Omental fat pad (tissue), 4 donors: ENCODE measurements at places on chromosomes 5 and 9.

DNA sequence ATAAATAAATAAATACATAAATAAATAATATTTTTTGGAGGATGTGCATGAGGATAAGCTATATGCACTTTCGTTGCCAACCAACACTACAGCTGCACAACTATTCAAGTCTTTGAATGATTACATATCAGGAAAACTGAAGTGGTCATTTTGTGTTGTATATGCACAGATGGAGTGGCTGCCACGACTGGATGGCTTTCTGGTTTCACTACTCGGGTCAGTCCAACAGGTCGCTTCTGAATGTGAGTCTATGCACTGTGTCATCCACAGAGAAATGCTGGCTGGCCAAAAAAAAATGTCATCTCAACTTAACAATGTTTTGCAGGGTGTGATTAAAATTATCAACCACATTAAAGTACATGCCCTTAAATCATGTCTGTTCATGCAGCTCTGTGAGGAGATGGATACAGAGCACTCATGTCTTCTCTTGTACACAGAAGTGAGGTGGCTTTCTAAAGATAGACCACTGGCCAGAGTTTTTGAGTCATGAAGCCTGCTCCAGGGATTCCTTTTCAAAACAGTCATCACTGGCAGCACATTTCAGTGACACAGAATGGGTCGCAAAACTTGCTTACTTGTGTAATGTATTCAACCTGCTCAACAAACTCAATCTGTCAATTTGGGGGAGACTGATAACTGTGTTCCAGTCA is 589.8 kb upstream of the CYLC2 start:
- no peak for DNase-seq

DNA sequence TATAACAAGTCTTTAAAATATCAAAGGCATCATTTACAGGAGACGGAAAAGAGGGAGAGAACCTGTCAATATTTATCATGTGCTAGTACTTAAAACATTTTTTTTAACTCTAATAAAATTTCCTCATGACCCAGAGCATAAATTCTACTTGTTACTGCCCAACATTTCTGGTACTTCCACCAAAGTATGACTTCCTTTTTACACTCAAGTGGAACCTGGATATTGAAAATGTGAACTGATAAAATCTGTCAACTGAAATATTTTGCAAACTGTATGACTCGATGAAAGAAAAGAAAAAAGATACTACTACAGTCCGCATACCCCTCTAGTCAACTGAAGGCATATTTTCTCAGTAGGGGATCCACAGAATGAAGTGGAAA is 37.1 kb downstream of the FAM13B start:
- no peak for DNase-seq

DNA sequence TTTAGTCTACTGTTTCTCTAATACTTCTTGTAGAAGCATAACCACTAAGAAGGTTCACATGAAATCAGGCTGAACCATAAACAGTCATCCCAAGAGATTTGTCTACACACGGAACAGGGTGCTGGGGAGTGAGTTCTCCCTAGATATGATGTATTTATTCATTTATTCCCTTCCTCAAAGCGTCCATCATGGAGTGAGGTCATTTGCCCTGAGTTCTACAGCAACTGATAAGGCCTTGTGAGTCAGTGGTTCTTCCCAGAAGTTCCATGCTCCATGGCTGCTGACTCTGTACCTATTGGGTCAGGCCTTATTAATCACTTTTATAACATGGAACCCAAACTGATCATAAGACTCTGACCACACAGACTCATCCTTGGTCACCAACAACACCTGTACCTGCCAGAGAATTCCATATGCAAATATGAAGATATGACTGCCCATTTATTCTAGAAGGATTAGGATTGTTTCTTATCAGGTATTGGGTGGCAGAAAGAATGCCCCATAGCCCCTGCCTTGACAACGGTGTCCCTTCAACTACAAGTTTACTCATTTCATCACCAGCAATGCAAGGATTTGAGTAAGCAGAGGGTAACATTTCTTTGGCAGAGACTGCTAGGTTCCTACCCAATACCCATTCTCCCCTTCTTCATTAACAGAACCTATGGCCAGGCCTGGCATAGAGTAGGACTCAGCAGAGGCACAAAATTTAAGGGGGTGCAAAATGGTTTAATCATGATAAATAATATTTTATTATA is 118.1 kb downstream of the LHFPL2 start:
- DNase-seq: no peak

DNA sequence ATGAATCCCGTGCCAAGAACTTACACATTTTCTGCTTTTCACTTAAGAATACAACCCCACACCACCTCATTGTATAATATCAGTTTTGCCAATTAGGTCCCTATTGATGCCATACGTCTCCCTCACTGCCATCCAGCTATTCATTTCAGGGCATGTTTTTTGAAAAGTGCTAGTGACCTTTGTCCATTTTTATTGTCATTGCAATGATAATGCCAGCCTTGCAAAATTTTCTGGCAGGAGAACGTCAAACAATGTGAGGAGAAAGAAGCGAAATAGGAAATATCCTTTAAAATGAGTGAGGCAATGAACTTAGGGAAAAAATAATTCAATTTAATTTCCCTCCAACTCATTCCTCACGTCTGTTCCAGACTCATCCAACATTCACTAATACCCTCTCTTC is 111.8 kb upstream of the CKMT2 start:
- DNase-seq: no peak

GRCh38 chr5:111131356-111131755 is 39.2 kb downstream of the WDR36 start:
- DNase-seq: no peak

GRCh38 chr5:179792612-179793467 is 946 bp upstream of the LTC4S start:
- no peak for DNase-seq

- DNase-seq: no peak
Observed at GRCh38 chr9:111271481-111272080, 58.4 kb downstream of the OR2K2 start.

DNA sequence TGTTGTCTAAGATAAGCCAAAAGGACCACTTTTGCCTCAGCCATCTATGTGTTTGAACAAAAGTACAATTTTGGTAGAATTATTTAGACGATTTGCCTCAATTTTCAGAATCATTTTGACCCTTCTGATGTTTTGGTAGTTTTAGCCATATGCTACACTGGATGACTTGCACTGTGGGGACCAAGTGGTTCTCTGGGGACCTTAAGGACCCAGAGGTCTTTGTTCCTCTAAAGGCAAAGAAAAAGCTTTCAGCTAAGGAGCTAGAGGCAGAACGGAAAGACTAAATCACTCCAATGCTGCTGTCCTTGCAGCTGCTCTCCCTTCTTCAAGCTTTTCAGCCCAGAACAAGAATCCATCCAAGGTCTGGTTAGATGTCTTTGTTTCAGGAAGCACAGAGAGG is 51.0 kb upstream of the APC start:
- DNase-seq: no peak

- DNase-seq: no peak
Observed at GRCh38 chr5:148418511-148418910, 34.8 kb downstream of the FBXO38 start.

- DNase-seq: no peak
Observed at GRCh38 chr5:90613918-90614504, 55.4 kb downstream of the ADGRV1 start.

- no peak for DNase-seq
Observed at GRCh38 chr5:73160239-73160671, 12.7 kb upstream of the TMEM174 start.

DNA sequence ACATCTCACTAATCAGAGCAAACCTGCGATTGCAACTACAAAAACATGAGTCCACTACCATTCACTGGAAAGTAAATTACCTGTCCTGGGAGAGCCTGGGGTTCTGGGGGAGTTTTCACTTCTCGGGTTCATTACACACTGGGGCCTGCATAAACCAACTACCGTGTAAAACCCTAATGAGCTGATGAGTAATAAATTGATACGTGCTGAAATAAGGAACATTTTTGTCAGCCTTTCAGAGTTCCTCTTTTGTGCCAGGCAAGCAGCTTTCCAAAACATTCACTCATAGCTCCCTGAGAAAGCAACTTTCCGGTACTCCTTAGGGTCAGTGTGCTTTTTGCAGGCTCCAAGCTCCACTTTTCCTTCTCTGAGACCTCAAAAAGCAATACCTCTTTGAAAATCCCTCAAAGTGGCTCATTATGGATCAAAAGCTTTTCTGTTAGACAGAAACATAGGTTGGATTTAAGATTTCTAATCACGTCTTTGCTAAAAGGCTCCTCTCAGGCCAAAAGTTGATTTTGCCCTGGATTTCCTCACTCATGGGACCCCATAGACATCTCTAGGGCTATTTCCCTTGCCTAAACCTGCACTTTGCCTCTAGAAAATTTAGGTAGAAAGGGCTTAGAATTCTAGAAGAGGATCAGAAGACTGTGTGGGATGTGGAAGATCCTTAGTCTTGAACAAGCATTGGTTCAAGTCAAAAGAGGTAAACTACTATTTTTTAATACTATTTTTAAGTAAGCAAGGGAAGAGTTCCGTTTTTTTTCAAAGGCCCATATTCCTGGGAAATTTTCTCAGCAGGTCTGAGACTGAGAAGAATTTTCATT is 74.8 kb downstream of the ST8SIA4 start:
- no peak for DNase-seq

GRCh38 chr5:154842689-154843530 is 7.5 kb downstream of the FAXDC2 start:
- no peak for DNase-seq

DNA sequence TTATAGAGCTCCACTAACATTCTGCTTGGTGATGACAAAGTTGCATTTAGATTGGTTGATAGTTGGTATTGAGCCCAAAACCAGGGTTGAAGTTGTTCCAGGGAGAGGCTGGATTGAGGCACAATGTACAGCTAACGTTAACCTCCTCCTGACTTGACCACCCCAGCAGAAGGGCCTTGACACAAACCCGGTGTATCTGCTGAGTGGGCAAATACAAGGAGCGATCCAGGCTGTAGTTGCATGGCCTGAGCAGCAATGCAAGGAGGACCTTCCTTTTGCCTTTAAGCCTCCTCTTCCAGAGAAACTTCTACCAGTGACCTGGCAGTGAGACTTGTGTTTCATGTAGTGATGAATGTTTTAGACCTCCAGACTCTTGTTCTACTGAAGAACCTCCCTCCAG is 66.2 kb upstream of the GAS1 start:
- no peak for DNase-seq

- DNase-seq: no peak
Observed at GRCh38 chr9:70614786-70615463, 200.5 kb upstream of the KLF9 start.

- no peak for DNase-seq
Observed at GRCh38 chr9:96163161-96163560, 138.8 kb downstream of the HSD17B3 start.

DNA sequence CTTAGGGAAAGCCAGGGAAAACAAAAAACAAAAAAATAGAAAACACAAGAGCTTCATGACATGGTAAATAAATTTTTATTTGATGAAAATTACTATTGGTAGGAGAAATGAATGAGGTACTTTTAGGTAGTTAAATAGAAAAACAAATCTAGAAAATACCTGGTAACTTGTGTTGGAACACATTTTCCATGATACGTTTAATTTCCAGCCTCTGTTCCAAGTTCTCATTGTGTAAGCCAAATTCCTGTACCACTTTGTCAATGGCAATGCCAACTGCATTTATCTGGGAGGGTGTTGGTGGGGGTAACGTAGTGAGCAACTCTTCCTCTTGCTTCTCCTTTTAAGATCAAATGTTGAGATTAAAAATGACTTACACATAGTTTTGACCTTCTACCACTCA is 9.4 kb downstream of the TUT7 start:
- DNase-seq: no peak

GRCh38 chr5:56480078-56480704 is 247.1 kb upstream of the ANKRD55 start:
- no peak for DNase-seq

DNA sequence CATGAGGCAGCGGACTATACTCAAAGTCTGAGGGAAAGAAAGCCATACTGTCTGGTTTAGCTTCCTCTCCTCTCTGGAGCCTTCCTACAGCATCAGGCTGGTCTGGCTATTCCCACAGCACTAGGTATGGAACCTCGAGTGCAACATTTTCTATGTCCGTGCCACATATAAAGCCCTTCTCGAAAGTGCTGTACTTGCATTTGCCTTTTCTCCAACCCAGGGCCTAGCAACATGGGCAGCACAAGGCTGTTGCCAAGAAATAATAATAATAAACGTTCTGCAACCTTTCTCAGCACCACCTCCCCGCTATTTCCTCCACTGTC is 804 bp downstream of the MED10 start:
- DNase-seq: no peak

DNA sequence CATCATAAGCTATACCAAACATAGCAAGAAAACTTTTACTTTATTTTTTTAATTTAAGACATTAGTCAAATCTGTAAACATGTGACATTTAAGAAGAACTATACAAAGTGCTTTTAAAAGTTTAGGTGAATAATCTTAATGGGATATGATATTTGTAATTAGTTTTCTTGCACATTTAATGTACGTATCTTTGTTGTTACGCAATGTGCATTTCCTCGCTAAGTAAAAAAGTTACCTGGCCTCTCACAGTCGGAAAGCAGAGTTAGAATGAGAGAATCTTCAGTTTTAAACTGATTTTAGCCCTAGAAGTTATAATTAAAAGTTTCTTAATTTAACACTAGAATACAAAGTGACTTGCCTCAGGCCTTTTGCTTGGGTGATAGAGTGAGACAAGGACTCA is 589.8 kb downstream of the DMRTA1 start:
- DNase-seq: no peak

DNA sequence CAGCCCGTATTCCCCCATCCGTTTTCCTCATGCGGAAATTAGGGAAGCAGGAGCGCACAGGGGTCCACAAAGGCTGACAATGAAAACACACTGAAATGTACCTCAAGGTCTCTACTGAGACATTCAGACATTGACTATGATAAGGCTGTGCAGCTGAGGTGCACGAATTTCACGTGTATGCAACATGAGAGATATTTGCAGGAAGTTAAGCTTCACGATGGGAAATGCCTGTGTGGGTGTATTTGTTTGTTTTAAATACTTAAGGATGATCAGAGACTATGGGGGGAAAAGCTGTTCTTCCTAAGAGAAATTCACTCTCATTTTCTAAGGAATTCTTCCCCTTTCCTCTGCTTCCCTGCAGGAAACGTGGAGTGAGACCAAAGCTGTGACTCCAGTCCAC is 2.6 kb upstream of the SPATA31E1 start:
- no peak for DNase-seq

- DNase-seq: no peak
Observed at GRCh38 chr5:78574131-78574673, 74.4 kb downstream of the LHFPL2 start.

GRCh38 chr5:124154714-124155113 is 591.7 kb downstream of the ZNF608 start:
- DNase-seq: no peak

- DNase-seq: no peak
Observed at GRCh38 chr5:18792145-18792544, 1157.9 kb downstream of the TAF11L14 start.

GRCh38 chr9:27394154-27394825 is 97.3 kb upstream of the EQTN start:
- DNase-seq: no peak

DNA sequence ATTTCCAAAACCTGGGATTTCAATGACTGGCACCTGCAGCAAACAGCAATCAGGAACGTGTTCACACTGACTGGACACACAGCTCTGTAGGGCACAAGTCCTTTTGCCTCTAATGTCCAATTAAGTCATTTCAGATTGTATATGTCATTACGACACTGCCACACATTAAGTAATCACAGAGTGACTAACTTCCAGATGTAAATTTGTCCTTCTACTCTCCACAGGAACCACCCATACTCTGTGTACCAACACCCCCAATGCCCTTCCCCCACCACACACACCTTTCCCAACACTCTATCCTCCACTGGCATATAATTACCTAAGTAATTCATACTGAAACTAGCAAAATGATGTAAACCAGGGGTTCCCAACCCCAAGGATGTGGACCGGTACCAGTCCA is 30.5 kb downstream of the LARS1 start:
- no peak for DNase-seq
